ENCODE measurements at places on chromosomes 2 and 18.

GRCh38 chr2:100321179-100321865 lies 979 bp downstream of the LONRF2 start:
- no peak for DNase-seq

DNA sequence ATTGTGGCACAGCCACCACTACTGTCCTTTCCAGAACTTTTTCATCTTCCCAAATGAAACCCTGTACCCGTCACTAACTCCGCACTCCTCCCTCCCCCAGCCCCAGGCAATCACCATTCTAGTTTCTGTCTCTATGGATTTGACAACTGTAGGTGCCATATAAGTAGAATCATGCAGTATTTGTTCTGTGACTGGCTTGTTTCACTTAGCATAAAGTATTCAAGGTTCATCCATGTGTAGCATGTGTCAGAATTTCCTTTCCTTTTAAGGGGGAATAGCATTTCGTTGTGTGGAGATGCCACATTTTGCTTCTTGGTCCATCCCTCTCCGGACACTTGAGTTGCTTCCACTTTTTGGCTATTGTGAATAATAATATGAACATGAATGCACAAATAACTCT lies 842 bp upstream of the CKAP2L start:
- no peak for DNase-seq

GRCh38 chr2:18074476-18074875 lies 196.0 kb downstream of the KCNS3 start:
- DNase-seq: no peak

GRCh38 chr2:201807452-201807999 lies 1.2 kb downstream of the CDK15 start:
- no peak for DNase-seq

- no peak for DNase-seq
These were observed 107.1 kb downstream of the CDC42EP3 start for GRCh38 chr2:37564356-37564755.

DNA sequence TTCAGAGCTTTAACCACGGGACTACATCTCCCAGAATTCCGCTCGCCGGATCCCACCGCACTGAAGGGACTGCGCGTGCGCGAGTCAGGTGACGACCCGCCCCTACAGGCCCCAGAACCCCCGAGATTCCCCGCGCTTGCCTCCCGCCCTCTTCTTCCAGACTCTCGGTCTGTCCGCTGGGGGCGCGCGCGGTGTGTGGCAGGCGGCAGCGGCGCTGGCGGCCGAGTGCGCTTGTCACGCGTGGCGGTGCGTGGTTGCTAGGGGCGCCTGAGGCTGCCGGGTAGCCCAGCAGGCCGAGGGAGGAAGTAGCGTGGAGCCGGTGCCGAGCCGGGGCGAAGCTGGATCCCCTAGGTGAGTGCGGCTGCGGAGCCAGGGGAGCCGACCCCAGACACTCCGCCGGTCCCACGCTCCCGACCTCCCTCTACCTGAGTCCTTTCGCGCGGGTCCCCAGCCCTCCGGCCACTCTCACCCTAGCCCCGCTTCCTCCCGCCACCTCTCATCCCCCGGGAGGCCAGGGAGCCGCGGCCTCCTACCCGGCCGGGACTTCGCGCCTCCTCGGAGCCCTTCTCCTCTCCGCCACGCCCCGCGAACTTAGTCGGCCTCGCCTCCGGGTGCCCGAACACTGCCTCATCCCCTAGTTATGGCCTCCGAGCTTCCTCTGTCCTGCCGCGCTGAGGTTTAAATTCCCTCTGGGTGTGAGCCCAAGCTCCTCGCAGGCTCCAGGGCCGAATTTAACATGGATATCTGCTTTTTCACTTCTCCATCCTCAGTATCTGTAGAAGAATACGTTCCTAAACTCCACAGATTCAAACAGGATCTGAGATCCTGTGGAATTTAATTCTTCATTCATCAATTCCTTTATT lies at the start of gene TTLL4:
Gene TTLL4 (plus strand): TSS at position 149 of the 863 bp plus-strand sequence. CDS start 26,842 bp downstream, outside the sequence.
- DNase-seq: peak; percentile 98

DNA sequence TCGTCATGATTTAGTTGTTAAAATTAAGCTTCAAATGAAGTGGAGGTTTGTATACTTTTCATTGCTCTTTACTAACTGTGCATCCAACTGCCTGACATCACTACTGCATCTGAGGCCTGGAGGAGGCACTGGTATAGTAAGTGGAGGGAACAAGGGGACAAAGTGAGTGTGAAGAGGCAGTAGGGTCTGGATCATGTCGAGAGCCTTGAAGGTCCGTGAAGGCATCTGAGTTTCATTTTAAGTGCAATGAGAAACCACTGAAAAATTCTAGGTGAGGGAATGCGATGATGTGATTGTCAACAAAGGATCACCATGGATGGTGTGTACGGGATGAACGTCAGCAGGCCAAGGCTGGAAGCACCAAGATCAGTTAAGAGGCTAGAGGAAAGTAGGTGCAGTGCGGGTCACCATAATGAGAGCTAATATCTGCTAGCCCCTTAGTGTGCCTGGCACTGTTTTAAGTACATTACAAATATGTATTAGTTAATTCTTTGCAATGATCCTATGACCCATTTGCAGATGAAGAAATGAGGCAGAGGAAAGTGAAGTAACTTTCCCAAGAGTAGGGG lies 96.1 kb downstream of the CABYR start:
- no peak for DNase-seq

DNA sequence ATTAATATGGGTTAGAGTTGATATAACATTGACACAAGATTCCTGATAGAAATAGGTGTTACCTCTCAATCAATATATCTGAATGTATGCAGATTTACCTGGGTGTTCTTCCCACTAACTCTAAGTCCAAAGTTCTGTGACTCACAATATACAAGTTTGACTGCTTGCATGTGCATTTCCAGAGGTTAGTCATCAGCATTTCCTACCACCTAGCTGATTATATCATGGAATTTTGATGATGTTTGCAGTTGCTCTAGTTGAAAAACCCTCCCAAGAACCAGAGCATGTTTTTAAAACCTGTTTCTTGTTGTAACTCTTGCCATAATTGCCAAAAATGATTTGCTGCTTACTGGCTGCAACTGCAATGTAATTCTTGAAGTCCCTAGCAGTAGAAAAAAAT lies 15.0 kb upstream of the DSG1 start:
- DNase-seq: no peak

DNA sequence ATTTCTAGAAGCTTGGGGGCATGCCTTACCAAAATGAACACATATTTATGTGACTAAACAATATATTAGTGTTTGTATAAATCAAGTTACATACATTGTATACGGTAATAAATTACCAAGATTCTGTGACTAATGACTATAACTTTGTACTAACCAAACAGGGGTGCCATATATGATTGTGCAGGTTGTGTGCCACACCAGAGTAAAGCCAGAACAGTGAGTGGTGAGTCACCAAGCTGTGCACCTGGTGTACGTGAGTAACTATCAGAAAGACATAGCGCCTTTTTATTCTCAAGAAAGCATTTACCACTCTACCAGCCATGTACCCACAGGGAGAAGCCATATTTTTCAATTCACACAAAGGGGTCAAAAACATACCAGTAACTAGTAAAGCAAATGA lies 453.2 kb upstream of the PIK3C3 start:
- DNase-seq: no peak

DNA sequence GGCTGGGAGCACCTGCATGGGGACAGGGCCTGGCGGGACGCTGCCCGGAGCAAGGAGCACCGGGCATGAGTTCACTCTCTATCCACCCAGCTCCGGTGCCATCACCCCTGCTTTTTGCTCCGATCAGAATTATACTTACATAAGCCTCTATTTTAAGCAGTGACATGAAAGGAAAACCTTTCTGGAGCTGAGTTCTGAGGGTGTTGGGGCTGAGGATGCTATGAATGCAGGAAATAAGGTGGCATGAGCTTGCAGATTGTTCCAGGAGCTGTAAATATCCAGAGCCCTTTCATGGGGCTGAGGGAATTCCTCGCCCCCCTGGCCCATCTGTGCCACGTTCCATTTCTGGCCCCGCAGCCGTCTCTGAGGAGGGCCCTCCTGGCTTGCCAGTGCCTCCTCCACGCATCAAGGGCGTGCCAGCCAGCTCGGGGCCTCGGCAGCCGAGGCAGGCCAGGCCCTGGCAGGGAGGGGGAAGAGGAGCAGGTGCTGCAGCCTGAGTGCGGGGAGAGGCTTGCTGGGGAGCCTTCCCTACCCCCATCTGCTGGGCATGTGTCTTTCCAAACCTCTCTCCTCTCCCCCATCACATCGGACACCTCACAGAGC lies 91.7 kb upstream of the MCFD2 start:
- DNase-seq: no peak

GRCh38 chr2:62475172-62476011 lies 30.6 kb downstream of the TMEM17 start:
- DNase-seq: no peak

DNA sequence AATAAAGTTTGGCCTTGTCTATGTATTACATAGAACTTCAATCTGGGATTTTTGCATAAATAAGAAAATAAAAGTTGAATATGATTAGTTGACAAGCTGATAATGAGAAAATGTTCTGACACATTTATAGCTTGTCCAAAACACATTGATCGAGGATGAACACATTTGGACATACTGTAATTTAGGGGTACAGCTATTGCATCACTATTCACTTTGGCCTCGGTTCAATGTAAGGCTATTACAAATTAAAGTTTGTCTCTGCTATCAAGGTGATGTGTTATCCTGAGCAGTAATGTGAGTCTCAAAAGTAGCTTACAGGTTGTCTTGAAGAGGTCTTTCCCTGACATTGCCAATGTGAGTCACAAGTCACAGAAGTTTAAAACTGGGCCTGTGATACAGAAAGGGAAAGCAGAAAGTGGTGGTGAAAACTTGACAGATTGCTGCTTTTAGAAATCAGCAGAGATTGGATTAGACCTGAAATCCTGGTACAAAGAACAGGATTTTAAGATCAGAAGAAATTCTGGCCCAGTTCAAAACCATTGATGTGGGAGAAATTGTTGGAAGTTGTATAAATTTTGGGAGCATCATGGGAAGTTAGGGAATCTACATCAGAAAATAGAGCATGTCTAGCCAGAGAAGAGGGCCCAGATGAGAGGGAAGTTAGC lies 674.1 kb downstream of the NYAP2 start:
- no peak for DNase-seq

DNA sequence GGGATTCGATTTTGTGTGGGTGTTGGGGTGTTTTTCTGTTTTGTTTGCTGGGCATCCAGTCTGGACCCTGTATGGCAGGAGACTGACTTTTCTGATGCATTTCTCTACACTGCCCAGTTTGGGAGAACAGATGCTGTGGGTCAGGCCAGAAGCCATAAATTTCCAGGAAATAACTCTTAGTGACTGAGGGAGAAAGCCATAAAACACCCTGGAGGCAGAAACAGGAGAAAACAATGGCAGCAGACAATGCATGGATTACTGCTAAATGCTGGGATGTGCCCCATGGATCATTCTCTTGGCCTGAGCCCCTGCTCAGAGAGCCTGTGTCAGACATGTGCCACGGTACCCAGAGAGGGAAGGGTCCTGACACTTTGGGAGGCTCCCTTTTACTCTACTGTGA lies 133.6 kb upstream of the CAPN13 start:
- DNase-seq: no peak

- no peak for DNase-seq
These were observed 122.4 kb upstream of the LMAN1 start for GRCh38 chr18:59481436-59481835.

- DNase-seq: no peak
These were observed 1858.7 kb upstream of the CELF4 start for GRCh38 chr18:39424261-39424660.

DNA sequence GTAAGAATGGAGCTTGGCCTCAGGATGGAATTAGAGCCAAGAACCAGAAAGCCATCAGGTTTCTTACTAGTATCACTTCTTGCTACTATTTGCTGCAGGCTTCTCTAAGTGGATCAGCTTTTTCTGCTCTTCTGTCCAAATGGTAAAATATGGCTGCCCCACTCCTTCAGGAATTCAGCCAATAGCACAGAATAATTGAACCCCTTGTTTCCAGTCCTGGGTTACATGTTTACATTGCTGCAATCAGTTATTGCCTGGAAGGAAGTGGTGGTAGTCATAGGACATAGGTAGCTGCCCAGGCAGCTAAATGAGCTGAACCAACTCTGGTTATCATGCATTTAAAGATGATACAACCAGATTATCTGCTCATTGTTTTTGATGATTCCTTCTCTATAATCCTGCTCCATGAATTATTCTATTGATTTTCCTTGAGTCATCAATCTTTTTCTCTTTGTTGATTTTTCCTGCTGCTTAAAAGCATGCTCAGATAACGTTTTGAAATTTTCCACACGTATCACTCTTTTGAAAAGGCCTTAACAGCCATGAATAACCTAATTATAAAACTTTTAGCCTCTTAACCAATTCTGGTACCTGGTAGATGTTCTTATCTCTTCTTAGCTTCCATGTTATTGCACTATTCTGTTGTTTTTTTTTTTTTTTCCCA lies 12.6 kb downstream of the AGPS start:
- no peak for DNase-seq

DNA sequence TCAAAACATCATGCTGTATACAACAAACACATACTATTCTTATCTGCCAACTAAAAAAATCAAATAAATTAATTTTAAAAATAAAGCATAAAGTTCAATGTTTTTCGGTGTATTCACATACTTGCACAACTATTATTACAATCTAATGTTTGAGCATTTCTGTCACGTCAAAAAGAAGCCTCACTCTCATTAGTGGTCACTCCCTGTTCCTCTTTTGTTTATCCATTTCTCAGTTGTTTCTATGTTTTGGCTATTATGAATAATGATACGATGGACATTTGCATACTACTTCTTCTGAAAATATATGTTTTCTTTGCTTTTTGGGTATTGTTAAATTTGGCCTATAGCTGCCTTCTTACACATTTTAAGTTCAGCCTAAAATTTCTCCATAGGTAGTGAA lies 773.0 kb upstream of the HS6ST1 start:
- no peak for DNase-seq

DNA sequence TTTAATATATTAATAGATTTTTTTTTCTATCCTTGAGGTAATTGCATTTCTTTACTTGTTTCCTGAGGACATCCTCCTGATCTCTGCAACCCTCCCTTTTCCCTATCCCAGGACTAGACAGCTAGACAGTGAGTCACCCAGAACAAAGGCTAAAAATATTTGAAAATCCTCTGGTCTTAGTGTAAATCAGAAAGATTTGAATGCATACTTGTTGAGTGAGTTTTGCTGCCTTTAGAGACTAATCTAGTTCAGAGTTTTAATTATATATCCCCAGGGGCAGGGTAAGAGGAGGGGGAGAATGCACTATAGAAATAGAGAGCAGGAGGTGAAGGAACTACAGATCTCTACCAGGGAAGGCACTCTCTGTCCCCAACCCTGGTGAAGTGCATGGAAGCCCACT lies 202.3 kb upstream of the TCF4 start:
- no peak for DNase-seq

DNA sequence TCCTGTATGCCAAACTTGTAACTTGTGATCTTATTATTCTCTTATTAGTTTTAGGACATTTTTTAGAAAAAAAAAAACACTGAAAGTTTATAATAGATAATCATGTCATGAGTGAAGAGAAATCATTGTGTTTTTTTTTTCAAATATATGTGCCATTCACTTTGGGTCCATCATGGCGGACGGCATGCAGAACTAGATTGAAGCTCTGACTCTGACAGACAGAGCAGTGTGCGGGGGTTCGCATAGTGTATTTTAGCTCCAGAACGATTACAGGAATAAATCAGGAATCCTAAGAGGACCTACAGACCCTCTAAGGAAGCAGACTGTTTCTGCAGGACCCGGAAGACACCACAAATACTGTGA lies 484.4 kb upstream of the REG3G start:
- no peak for DNase-seq
